ENCODE measurements at places on chromosomes 2 and 18. TPM values are rescaled to one million over a fixed set of nuclear protein-coding genes. Genes with fewer than 3 reads are reported as not detected.

DNA sequence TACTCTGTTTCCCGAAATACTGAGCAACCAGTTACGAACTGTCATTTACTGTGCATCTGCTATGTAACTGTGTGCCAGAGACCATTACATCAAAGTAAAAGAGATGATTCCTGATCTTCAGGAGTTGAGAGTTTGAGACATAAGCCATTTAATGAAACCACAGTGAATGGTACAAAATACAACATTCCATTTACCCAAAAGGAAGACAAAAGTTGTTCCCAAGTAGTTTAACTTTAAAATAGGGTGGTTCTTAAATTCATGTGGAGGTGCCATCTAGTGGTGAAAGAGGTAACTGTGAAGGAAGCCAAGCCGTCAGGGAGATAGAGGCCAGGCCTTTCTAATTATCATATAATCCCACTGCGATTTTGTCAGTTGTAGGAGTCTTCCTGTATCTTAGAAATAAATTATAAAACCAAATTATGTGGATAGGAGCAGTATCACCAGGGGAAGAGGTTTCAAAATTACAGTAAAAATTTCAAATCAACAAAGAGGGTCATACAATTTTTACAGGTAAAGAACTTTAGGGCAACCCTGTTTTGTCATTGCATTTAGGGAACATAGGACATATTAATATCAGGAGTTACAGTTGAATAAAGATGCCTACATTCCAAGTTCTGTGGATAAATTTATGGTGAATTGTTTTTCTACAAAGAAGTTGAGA is 67.7 kb downstream of the EPAS1 start:
- peaks cover 30% of the 10 kb centered on the region for H3K4me1 ChIP-seq
- H3K4me3 ChIP-seq: no peak overlapping the region
- H3K27ac ChIP-seq: no peak overlapping the region
- H3K27me3 ChIP-seq: no peaks in the 10 kb centered on the region
- no peak for DNase-seq

DNA sequence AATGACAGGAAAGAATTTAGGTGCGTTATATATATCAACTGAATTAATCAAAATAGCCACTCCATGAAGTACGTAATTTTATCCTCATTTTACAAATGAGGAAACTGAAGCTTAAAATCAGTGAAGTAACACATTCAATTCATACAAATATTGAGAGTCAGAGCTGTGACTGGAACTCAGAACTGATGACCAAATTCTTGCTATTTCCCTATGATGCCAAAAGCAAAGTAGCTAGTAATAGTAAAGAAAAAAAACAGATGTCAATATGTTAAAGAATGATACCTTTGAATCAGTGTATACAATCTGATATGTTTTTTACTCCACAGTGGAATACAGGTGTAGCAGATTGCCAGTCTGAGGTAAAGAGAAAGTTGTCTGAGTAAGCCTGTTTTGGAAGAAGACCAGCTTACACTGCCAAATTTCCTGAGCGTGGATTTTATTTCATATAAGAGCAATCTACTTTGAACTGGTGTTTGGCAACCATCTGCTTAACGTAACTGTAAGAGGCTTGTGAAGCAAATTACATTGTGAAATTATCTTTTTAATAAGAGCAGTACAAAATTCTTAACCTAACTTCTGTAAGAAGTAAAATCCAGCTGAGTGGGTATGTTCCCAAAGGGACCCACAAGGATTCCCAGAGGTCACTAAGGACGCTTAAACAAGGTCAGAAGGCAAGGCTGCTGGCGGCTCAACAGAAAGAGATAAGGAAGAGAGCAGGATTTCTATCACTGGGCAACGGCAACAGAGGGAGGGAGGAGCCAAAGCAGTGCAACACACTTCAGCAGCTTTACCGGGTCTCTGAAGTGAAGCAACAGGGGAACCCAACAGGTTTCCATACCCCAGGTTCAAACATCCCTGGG is 85.6 kb downstream of the IKZF2 start:
- no peak overlapping the region for H3K4me3 ChIP-seq
- H3K36me3 ChIP-seq: no peaks in the 10 kb centered on the region
- no peak overlapping the region for H3K27ac ChIP-seq
- DNase-seq: no peak

GRCh38 chr2:217661378-217661777 is 341.4 kb downstream of the TNS1 start:
- H3K4me3 ChIP-seq: no peak overlapping the region
- no peak for DNase-seq
- H3K36me3 ChIP-seq: no peaks in the 10 kb centered on the region

DNA sequence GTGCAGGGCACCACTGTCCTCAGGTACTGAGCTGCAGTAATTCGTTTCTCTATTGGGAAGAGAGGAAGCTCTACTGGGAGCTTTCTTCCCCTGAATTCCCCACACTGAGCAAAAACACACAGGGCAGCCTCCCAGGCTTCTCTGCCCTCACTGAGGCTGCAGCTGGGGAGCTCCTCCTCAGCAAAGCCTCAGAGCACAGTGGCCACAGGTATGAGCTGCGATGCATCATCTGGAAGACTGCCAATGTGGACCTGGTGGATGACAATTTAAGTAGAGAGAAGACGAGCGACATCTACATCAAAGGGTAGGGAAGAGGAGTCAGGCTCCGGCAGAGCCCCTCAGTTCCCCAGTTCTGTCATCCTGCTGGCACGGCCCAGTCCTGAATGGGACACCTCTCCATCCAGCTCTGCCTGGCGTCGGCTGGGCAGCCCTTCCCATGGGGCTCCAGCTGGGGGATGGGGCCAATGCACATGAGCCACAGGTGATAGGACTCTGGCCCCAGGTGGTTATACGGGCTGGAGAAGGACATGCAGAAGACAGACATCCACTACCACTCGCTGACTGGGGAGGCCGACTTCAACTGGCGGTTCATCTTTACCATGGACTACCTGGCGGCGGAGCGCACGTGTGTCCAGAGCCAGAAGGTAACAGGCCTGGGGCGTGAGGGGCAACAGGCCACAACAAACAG is 37.6 kb downstream of the LMAN2L start:
- H3K27me3 ChIP-seq: no peaks in the 10 kb centered on the region
- no peak overlapping the region for H3K4me3 ChIP-seq
- H3K27ac ChIP-seq: no peak overlapping the region
- DNase-seq: no peak
- no peaks in the 10 kb centered on the region for H3K4me1 ChIP-seq

DNA sequence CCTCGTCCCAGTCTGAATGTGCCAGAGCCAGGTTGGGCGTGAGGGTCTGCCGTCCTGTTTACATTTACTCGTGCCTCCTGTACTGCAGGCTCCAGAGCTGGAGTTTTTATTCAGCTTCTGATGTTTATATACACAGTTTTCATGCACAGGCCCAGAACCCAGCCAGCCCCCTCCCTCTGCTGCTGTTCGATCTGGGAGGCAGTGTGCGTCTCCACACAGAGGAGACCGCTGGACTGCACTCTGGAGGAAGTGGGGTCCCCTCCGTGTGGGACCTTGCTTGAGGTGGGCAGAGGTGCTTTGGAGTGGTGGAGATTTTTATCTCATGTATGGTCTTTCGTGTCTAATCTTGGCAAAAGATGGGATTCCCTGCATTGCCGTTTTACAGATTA is 90.6 kb downstream of the GLI2 start:
- peak overlapping the region; percentile 63 for H3K27ac ChIP-seq
- H3K4me1 ChIP-seq: no peaks in the 10 kb centered on the region
- H3K4me3 ChIP-seq: no peak overlapping the region
- H3K27me3 ChIP-seq: no peaks in the 10 kb centered on the region
- DNase-seq: no peak

- H3K27ac ChIP-seq: no peak overlapping the region
- no peak overlapping the region for H3K4me3 ChIP-seq
- H3K27me3 ChIP-seq: no peaks in the 10 kb centered on the region
- DNase-seq: no peak
- no peaks in the 10 kb centered on the region for H3K36me3 ChIP-seq
- H3K4me1 ChIP-seq: peaks cover under 1% of the 10 kb centered on the region
Observed at GRCh38 chr2:183495589-183496267, 371.5 kb downstream of the NUP35 start.

DNA sequence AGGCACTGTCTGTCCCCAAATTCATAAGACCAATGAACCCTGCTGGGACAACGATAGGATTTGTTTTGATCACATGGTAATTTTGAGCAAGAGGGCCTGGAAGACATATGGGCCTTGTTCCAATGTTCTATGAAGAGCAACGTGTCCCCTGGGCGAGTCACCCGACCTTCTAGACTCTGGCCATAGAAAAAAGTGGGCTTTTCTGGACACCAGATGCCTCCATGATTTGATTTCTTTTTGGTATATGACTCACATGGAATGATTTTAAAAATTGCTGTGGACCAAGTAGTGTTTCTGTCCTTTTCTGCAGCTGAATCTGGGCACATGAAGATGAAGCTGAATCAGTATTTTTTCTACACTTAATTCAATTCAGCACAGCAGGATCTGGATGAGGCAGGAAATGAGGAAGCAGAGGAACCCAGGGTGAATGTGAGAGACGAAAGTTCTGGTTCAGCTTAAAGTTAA is 104.9 kb downstream of the CDC42EP3 start:
- H3K27ac ChIP-seq: no peak overlapping the region
- no peak overlapping the region for H3K4me3 ChIP-seq
- no peak for DNase-seq
- no peaks in the 10 kb centered on the region for H3K27me3 ChIP-seq

POMC gene
- total RNA-seq: 12.6 TPM

GRCh38 chr2:136013955-136014354 is 28.5 kb upstream of the DARS1 start:
- no peak overlapping the region for H3K4me3 ChIP-seq
- peaks cover 26% of the 10 kb centered on the region for H3K4me1 ChIP-seq
- H3K36me3 ChIP-seq: no peaks in the 10 kb centered on the region
- H3K27ac ChIP-seq: peak overlapping the region; percentile 30
- no peaks in the 10 kb centered on the region for H3K27me3 ChIP-seq
- DNase-seq: no peak

Measured in right atrium auricular region (tissue), 2 donors.